ENCODE measurements at places on chromosomes 7 and 10.

DNA sequence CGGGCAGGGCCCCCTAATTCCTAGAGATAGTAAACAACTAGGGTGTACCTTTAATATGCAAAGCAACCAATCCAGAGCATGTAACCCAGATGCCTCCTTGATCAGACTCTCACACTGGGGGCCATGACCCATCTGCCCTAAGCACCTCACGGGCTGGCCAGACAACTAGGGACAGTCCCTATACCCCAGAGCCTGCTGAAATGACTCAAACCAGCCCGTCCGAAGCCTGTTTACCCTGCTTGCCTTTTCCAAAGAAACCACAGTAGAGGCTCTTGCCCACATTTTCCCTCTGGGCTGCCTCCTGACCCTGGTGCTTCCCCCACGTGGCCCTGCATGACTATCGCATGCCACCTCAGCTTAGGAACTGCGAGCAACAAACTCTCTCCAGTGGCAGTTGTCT is 46.2 kb downstream of the RGS10 start:
- DNase-seq, result no peak

DNA sequence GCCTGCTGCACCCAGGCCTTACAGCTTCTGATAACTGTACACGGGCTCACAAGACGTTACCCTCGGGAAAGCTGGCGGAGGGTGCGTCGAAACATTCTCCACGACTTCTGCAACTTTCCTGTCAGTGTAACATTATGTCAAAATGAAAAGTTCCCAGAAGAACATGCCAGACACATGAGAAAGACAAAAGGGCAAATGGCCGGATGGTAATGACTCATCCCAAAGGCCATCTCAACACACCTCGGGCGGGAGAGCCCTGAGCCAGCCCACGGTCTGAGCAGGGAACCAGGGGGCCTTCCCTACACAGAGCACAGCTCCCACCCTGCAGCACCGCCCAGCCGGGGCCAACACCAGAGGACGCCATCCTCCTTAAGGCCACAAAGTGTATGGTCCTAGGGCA is 118.7 kb downstream of the MAD1L1 start:
- no peak for DNase-seq

- no peak for DNase-seq
Observed at GRCh38 chr10:98344589-98345038, 70.4 kb downstream of the PYROXD2 start.

- no peak for DNase-seq
Observed at GRCh38 chr7:36191292-36191920, 38.4 kb downstream of the EEPD1 start.

- DNase-seq, result no peak
Observed at GRCh38 chr7:98562871-98563495, 54.1 kb upstream of the NPTX2 start.

GRCh38 chr10:12549297-12549696 is 199.9 kb downstream of the CAMK1D start:
- DNase-seq, result no peak

GRCh38 chr10:110504111-110504735 is 6.5 kb downstream of the DUSP5 start:
- DNase-seq, result peak; percentile 66

- DNase-seq, result no peak
Observed at GRCh38 chr7:155371884-155372781, 74.5 kb downstream of the INSIG1 start.

- DNase-seq, result no peak
Observed at GRCh38 chr7:30789334-30789711, 18.1 kb downstream of the MINDY4 start.

GRCh38 chr10:69801434-69802315 is at the start of gene COL13A1:
COL13A1 (plus strand) TSS chr10:69801906; CDS start chr10:69802424, 518 bp downstream.
- no peak for DNase-seq

GRCh38 chr7:24898691-24899090 is 81.3 kb downstream of the OSBPL3 start:
- DNase-seq, result peak; percentile 15

DNA sequence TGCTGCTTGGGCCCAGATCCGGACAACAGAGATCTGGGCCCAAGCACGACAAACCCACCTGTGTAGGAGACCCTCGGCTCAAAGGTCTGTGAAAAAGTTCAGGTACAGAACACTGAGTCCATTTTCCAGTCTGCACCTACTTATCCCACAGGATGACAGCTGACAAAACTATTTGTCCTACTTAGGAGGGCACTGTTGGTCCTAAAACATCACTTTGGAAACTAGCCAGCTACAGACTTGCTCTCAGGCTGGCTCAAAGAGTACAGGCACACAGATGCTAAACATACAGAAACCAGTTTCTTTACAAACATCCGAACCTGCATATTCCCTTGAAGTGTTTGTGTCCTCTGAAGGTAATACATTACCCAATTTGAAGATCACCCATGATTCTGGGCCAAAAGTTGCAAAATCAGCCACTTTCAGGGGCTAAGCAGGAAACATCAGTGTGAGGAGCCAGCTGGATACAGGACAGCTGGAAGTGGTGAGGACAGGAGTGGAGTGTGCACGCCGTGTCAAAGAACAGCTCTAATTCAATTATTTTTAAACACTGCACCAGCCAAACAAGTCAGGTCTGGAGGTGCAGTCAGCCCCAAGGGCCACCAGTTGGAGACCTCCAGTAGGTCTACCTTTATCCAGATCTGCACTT is 88.5 kb downstream of the NOC3L start:
- DNase-seq, result no peak

- DNase-seq, result no peak
Observed at GRCh38 chr7:17462131-17462631, 163.7 kb downstream of the AHR start.

DNA sequence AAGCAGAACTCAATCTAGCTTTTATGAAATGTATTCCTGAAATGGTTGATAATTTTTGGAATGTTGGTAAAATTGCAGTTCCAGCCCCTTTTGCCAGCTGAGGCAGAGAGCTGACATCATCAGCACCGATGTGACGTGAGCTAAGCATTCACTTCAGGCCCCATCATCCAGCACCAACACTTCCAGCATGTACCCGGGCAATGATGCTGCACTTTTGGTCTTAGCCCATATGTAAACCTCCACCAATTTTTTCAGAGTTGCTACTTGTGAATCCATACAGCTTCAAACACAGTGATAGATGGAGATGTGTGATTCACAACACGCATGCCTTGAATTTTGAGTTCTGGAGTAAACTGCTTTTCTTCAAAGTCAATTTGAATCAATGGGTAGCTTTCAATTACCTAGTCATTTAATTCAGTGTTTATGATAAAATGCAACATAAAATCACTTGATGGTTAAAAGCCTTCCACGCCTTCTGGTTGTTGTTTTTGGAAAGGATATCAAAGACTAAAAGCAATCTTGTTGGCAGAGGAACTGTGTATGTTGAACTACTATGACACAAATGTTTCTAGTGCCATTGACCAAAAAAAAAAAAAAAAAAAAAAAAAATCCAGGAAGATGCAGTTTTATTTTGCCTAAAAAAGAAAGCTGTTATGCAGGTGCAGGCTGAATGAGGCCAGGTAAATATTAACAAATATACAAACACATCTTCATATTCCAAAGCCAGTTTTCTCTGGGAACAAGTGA is 73.9 kb downstream of the NRP1 start:
- no peak for DNase-seq

GRCh38 chr10:132546567-132547420 is 9.2 kb downstream of the INPP5A start:
- no peak for DNase-seq

DNA sequence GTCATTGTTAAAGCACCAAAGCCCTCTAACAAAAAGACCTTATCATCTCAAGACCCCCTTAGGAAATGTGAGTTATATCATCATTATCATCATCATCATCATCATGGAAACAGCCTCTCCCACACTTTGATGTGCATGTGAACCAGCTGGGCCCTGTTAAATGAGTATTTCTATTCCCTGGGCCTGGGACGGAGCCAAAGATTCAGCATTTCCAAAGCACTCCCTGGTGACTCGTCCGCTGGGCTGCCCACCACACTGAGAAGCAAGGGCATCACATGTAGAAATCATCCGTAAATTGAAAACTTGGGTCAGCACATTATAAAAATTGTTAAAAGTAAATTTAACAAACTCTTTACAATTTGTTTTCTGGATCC is 88.6 kb downstream of the PTPRN2 start:
- DNase-seq, result no peak

GRCh38 chr7:52794621-52795020 is 240.8 kb upstream of the POM121L12 start:
- no peak for DNase-seq

GRCh38 chr7:31825576-31825975 is 138.6 kb downstream of the PPP1R17 start:
- no peak for DNase-seq

DNA sequence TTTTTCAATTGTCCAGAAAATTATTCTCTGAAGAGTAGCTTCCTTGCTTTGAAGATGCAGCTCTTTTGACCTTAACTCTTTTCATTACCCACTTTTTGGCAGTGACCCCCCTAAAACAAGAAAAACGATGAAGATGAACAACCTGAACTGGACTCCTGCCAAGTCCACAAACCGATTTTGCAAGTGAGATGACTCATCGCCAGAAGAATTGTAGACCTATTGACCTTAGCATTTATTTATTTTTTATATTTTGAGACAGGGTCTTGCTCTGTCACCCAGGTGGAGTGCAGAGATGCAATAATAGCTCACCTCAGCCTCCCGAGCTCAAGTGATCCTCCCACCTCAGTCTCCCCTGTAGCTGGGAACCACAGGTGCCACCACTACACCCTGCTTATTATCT is 859.2 kb downstream of the GATA3 start:
- no peak for DNase-seq

- no peak for DNase-seq
Observed at GRCh38 chr7:76328389-76328788, 25.9 kb downstream of the HSPB1 start.

DNA sequence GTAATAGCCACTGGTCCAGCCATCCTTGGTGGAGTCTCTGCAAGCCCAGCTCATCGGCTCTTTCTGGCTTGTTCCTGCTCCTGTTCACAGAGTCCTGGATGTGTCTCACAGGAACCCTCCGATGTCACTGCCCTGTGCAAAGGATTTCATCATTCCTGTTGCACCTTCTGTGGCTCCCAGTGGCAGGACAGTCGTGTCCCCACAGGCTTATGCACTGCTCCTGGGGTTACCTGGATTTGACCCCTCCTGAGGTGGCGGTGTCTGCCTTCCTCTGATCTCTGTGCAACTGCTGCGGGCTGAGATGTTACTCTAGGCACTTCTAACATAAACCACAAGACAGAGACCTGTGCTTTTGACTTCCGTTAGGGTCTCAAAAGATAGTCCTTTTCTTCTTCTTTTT is 30.6 kb downstream of the APBB1IP start:
- peak; percentile 64 for DNase-seq

DNA sequence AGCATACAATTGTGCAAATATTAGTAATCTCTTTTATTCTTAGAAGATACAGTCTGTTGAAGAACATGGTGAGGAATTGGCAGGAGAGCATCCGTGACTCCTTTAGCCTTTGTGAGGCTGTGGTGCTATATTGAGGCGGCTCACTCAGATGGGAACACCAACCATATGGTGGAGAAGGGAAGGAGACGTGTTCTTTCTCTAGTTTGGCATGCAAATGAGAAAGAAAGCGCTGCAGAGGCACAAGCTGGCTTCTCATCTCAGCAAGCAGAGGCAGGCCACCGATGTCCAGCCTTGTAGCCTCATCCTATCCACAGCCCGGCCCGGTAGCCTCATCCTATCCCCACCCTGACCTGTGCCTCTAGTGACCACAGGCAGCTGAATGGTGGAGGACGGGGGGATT is 288.3 kb downstream of the CAMK1D start:
- DNase-seq, result no peak

DNA sequence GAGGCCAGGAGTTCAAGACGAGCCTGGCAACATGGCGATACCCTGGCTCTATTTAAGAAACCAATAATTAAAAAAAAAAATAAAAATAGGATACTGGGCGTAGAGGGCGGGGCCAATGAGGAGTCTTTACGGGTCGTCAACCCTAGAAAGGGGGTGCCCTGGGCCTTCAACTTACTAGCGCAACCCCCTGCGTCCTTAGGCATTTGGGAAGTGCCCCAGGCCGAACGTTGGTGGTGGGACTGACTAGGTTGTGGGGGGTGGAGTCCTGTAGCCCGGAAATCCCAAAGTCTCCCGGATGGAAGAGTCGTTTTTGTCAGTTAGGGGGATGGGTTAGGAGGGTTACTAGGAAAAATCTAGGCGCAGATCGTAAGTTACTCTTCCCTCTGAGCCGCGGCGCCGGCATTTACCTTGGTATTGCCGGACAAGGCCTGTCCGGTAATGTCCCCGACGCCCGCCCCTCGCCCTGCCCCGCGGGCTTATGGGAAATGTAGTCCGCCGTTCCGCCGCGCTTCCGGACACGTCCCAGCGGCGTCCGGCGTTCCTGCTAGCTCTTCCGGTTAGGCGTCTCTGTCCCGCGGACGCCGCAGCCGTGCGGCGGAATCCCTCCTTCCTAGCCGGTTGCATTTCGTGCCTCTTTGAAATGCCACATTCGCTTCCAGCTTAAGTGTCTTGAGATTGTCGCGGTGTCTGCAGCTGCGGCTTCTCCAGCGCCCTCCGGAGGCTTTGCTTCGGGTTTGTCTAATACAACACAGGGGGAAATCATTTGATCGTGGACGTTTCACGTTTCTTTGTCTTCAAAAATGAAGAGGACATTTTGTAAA is 1.3 kb upstream of the ACBD5 start:
- DNase-seq, result peak; percentile 85

DNA sequence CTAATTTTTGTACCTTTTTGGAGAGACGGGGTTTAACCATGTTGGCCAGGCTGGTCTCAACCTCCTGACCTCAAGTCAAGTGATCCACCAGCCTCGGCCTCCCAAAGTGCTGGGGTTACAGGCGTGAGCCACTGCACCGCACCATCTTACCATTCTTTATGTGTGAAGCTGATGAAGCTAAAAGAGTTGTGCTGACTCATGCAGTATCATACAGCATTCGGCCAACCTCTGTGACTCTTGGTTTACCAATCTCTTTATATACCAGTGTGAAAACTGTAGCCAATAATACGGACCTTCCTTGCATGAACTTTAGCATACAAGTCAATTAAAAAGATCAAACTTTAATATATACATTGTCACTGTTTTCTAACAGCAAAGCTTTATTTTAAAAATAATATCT is 878.2 kb upstream of the MBL2 start:
- no peak for DNase-seq

GRCh38 chr7:31633894-31634494 is 53.0 kb upstream of the PPP1R17 start:
- no peak for DNase-seq

DNA sequence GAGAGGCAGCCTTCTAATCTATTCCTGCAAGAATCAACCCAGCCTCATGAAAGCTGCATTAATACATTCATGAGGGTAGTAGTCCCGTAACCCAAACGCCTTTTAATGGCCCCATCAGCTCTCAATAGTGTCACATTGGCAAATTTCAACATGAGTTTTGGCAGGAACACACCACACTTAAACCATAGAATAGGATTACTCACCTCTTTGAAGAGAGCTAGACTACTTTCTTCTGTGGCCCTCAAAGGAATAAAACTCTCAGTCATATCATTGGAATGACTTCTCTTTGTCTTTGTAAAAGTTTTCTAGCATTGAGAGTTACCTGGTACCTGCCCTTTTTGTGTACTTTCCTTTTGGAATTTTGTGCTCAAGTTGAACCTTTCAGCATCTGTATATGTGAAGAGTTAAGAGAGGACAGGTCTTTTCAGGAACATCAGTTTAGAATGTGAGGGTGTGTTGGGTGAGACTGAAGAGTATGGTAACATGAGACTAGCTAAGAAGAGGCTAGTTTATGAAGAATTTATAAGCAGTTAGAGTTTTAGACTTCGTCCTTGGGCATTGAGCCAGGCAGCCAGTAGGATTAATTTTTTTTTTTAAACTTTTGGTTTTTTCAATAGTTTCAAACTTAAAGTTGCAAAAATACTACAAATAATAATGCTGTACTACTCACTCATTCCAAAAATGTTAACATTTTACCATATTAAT is 92.6 kb downstream of the MLLT10 start:
- no peak for DNase-seq

GRCh38 chr10:128152741-128153580 is 26.7 kb upstream of the MKI67 start:
- DNase-seq, result no peak
